ENCODE measurements at places on chromosomes 1 and 21.

DNA sequence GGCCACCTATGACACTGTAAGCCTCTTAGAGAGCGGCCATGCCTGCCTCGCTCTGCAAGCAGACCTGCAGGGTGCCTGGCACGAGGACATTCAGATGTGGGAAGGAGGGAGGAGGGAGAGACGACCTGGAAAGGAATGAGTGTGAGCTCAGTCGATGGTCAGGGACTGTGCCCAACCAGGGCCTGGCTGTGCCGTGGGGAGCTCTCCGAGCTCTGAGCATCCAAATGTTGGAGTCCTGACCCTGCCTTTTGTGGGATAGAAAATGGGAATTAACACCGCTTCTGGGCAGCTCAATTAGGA, 7.3 kb downstream of the CSTB start:
- DNase-seq = no peak

- DNase-seq = no peak
These were observed 671.7 kb upstream of the PTBP2 start for GRCh38 chr1:96049759-96050409.

DNA sequence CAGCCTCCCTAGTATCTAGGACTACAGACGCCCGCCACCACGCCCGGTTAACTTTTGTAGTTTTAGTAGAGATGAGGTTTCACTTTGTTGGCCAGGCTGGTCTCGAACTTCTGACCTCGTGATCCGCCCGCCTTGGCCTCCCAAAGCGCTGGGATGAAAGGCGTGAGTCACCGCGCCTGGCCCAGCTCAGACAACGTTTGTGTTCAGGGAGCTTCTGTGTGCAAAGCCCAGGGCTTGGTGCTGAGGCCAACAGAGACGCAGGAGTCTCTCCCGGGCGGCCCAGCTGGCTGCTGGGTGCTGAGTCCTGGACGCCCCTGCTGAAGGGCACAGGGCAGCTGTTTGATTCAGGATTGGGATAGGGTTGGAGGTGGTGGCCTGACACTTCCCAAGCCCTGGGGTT, 3.0 kb downstream of the PRKCZ start:
- no peak for DNase-seq

DNA sequence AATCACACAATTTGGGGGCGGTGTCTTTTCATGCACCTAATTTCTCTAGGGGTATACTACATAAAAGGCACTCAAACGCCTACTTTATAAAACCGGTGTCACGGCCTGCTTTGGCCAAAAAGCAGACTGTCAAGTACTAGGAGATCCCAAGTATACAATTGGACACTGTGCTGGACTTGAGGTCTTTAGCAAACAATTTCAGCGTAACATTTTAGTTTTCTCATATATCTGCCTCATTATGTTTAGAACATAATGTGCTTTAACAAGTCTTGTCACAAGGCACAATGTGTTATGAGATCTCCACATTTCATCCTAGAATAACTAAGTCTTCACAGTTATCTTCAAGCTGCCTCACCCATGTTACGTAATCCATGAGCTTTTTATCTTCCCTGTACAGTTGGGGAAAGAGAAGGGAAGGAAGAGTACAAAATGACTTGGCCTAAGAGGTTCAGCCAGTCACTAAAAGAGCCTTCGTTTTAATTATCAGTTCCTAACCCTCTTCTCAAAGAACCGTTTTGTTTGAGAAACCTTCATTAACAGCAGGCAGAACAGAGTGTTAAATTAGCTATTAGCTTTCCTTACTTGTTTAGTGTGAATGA, 1.7 kb downstream of the SSX2IP start:
- no peak for DNase-seq

DNA sequence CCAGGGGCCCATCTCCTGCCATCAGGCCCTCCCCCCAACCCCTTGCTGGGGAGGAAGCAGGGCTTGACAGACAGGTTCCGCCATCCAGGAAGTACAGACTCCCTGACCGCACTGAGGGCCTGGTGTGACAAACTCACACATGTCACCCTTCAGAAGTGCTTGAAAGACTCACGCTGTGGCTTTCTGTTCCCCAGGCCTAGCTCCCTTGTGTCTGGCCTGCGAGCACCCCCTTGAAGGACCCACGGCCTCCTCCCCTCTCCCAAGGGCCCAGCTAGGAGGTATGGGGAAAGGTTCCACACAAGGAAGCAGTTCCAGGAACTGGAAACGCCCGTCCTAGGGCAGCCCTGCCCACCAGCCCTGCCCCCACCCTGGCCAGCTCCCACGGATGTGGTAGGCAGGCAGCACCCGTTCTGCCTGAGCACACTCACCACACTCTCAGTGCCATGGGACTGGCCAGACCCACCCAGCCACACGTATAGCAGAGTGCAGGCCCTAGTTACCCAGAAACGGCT, 26.7 kb downstream of the SLC2A1 start:
- DNase-seq = peak; percentile 59

GRCh38 chr1:202659974-202660373, 50.3 kb downstream of the SYT2 start:
- no peak for DNase-seq

GRCh38 chr1:204505674-204506200, 10.5 kb upstream of the MDM4 start:
- no peak for DNase-seq

- no peak for DNase-seq
These were observed 3.8 kb downstream of the ZBTB18 start for GRCh38 chr1:244054924-244055263.

GRCh38 chr1:226158983-226159382, 27.6 kb downstream of the ACBD3 start:
- no peak for DNase-seq

DNA sequence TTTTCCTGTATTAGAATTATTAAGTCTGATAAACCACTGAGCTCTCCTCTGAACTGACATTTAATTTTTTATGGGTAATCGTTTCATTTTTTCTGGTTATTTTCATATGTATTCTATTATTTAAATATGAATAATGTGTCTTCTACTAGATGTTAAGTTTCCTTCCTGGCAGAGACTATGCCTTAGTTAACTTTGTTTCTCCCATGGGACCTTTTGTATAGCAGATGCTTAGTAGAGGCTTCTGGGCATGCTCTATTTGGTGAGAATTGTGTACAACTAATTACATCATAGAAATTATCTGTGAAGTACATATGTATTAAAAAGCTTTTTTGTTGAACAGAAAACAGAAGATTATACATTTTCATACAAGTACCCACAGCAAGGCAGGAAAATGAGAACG, 23.4 kb downstream of the CTBS start:
- DNase-seq = no peak

DNA sequence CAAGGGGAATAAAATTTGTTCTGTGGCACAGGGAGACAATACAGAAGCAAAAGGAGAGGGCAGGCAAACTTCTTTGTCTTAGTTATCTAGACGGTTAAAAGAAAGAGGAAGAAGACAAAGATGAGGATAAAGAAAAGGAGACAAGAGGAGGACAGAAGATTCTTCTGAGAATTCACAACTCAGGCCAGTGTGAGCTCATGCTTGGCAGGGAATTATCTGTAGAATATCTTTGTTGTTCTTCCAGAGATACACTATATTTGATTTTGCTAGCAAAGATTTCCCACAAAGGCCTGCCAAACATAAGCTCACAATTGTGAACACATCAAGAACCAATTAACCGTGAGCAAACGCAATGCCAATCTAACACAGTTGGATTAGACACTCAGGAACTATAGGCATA, 21.4 kb downstream of the SLC16A1 start:
- DNase-seq = no peak

- DNase-seq = no peak
These were observed 27.0 kb downstream of the ABCA4 start for GRCh38 chr1:94093996-94094395.

DNA sequence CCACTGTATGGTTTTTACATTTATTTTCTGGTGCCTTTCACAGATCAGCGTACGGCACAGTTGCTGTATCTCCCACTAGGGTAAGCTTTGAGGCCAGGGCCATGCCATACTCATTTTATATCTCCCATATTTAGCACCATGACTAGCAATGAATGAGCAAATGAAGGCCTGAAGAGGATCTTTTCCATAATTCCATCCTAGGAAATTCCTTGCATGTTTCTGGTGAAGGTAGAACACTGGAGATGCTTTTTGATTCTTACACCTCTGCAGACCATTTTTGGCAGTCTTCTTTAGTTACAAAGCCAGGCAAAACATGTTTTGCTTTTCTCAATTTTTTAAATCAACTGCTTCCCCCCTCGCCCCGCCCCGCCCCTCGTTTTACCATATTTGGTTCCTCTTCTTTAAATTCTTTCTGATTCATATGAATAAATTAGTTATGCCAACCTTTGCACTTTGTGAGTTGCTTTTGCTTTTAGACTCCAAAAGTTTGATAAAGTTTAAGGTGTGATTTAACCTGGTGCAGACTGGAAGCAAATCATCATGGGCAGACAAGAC, 78.9 kb upstream of the AK4 start:
- no peak for DNase-seq

DNA sequence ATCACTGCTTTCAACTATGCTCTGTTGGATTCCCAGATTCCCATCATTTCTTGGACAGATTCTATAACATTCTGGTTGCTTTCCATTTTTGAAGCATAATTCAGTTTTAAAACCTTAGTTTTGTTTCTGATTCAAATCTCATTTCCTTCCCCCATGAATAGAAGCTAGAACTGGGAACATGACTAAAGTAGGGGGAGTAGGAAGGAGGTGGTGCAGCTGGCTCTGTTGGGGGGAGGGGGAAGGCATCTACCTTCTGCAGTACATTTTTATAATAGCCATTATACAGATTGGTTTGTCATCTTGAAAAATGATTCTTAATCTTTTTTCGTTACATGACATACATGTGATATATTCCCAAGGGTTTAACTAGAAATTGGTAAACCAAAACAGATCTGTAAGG, 48.1 kb downstream of the SMG7 start:
- no peak for DNase-seq

DNA sequence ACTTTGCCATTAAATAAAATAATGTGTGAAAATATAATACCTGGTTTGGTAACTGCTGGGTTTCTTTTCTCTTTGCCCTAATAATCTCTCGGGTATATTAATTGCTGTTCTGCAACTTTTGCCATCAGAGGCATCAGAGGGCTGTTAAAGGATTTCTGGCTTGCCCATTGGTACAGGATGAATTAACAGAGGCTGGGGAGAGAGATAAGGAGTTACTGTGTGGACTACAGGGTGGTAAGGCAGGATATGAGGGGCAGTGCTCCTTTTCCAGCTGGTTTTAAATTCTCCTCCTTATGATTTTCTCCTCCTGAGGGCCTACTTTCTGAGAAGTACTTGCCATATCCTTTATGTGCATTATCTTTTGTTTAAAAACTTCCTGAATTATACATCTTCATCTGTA, 48.3 kb downstream of the FGGY start:
- DNase-seq = no peak

DNA sequence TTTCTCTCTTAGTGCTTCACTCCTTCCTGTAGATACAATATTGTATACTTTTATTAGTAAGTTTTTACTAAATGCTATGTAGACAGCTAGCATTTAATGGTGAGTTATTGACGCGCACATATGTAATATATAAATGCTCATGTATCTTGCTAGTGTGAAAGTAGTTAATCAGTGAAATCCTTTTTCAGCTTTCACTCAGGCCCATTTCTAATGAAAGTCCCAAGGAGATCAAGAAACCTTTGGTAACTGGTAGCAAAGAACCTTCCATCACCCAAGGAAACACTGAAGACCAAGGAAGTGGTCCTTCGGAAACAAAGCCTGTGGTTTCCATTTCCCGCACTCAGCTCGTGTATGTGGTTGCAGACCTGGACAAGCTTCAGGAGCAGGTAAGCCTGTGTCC, 27.2 kb downstream of the AGT start:
- DNase-seq = no peak

DNA sequence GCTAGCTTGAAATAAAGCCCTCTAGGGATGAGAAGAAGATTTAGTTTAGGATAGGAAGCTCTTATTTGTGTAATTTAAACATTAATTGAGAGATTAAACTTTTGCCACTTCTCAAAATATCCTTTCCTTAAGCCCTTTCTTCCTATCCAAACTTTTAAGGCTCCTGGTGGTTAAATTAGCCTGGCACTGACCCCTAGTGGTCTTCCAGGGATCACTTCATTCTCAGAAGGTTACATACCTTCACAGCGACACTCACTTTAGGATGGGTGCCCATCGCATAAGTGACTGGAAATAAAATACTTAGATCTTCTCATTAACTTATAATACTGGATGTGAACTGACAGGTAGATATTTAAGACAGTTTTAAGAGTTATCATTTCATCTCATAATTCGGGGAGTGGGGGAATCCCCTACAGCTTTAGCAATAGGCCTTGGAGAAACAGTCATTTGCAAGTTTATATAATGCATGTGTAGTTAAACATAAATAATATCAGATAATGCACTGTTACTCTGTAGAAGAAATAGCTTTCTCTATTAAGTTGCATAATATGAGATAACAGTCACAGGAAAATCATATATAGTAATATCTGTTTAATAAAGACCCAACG, 7.4 kb downstream of the LHX9 start:
- no peak for DNase-seq

DNA sequence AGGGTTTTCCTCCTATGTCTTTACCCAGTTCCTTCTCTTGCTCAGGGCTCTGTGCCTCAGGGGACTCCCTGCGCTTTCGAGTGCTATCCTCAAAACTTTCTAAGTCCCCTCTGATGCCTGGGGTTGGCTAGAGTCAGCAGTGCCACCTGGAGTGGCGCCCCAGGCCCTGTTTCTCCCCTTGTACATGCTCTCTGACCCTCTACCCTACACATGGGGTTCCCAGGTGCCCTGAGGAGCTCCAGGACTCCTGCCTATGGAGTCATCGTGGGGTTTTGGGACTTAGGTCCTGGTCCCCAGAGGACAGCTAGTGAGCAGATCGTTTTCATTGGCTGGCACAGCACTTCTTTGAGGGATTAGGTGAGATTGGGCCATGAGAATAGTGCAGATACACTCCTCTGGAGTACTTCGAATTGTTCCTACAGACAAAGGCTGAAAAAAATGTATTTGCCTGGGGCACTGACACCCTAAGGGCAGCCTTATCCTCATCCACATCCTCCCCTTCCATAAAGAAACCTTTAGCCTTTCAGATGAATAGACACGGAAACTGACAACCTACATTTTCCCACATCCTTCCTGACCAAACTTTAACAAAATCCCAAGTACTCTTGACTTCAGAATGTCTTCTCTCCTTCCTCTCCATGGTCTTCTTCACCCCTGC, 41.5 kb downstream of the LGR6 start:
- DNase-seq = no peak

DNA sequence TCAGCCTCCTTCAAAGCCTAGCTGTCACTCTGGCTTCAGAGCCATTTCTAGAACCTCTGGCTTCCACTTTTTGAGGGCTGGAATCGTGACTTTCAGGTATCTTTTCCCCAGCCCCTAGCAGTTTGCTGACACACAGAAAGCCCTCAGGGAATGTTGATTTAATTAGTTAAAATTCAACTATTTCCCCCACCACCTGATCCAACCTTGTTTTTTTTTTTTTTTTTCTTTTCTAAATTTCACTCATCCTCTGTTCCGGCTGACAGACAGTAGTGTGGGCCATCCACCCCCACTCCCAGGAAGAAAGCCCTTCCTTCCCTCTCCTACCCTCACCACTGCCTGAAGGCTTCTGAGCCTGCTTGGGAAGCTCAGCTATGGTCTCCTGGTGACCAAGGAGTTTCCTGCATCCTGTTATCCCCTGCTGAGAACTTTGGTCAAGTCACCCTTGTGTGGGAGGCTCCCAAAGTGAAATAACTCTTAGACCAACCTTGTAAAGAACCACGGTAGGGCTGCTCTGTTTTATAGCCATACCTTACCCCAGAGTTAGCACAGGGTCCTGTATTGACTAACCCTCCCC, 29.4 kb downstream of the KCNJ6 start:
- no peak for DNase-seq
